ENCODE measurements at places on chromosomes 2 and 18. TPM values are rescaled to one million over a fixed set of nuclear protein-coding genes. Genes with fewer than 3 reads are reported as not detected.

The EFR3B gene
- 0.09 TPM for total RNA-seq

The RPRD1A gene
- 36.8 TPM for total RNA-seq

The TFCP2L1 gene
- 0.54 TPM for total RNA-seq

The CREB1 gene
- 94.0 TPM for total RNA-seq

The TP53I3 gene
- 0.68 TPM for total RNA-seq

The ASB18 gene
- total RNA-seq: not detected

The RAB11FIP5 gene
- total RNA-seq: 7.9 TPM

The CFAP221 gene
- total RNA-seq: not detected

The DNAJC10 gene
- total RNA-seq: 46.1 TPM

The ANKRD62 gene
- not detected for total RNA-seq

DNA sequence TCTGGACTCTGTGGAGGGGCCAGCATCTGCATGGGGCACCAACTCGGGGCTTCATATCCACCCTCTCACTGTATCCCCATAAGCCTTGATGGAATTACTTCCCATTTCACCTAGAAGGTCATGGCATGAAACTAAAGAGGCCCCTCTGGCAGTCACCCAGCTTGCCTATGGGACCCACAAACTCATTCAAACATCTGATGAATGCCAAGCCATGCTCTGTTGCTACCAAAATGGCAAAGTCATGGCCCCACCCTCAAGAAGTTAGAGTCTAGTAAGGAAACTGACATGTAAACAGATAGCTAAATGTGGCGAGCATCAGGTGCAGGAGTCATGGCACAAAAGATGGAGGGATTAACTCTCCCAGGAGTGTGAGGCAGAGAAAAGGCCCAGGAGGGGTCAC lies 14.5 kb downstream of the CYB5A start:
- DNase-seq: no peak

- DNase-seq: peak; percentile 65
Measured at GRCh38 chr2:38508311-38509039, 94.3 kb downstream of the HNRNPLL start.

GRCh38 chr2:218975060-218975777 lies 9.8 kb downstream of the FEV start:
- no peak for DNase-seq

GRCh38 chr2:234550511-234551107 lies 53.7 kb upstream of the ARL4C start:
- peak; percentile 33 for DNase-seq

DNA sequence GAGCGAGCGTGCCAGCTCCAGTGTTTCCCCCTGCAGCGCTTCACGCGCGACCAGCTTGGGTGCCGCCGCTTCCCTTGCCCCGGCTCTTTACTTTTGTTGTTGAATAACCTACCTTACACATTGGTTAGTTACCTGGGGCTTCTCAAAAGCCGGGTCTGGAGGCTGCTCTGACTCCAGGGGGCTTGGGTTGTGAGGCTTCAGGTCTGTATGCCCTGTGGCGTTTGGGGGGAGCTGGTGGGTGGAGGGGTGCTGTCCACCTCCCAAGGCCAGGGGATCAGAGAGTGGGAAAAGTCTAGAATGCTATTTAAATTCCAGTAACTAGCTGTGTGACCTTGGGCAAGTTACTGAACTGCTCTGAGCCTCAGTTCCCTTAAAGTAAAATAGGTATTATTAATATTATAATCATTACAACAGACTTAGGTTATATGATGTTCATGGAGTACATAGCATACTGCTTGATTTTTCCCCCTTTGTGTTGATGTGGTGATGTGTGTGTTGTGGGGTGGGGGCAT lies 770 bp downstream of the LYPD6B start:
- DNase-seq: no peak

- DNase-seq: no peak
Measured at GRCh38 chr18:63850020-63850419, 37.5 kb upstream of the SERPINB2 start.

- DNase-seq: peak; percentile 10
Measured at GRCh38 chr18:48663931-48664847, 125.4 kb downstream of the CTIF start.

GRCh38 chr2:19868701-19869580 lies 32.8 kb downstream of the TTC32 start:
- peak; percentile 21 for DNase-seq

- no peak for DNase-seq
Measured at GRCh38 chr2:75915851-75916634, 205.3 kb upstream of the GCFC2 start.

GRCh38 chr2:28835781-28836180 lies 25.1 kb downstream of the SPDYA start:
- no peak for DNase-seq

DNA sequence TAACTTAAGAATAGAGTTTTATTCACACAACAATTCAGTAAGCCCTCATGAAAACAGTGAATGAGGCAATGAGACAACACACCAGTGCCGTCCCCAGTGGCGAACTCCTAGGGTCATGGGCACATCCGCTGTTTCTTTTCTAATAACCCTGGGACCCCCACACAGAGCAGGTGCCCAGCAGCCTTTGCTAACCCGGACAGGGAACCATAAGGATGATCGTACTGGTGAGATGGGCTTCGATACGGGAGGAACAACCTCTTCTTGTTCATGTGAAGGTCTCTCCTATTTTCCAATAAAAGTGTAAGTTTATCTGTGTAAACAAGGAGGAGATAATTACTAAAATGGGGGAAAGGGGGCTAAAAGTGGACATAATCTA lies 97.4 kb upstream of the MGAT4A start:
- DNase-seq: no peak

DNA sequence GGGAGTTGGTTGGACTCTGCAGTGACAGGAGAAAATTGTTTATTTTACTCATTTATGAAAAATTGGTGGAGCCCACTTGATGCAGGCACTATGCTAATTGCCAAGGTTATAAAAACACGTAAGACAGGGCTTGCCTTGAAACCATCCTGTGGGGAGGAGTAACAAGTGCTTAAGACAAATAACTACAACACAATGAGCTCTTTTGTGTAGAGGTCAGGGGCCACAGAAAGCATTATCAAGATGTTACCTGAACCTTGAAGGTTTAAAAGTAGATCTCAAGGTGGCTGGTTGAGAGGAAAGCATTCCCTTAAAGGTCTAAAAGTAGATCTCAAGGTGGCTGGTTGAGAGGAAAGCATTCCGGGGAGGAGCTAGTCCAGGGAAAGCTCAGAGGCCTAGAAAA lies 381.8 kb upstream of the POU3F3 start:
- DNase-seq: no peak

DNA sequence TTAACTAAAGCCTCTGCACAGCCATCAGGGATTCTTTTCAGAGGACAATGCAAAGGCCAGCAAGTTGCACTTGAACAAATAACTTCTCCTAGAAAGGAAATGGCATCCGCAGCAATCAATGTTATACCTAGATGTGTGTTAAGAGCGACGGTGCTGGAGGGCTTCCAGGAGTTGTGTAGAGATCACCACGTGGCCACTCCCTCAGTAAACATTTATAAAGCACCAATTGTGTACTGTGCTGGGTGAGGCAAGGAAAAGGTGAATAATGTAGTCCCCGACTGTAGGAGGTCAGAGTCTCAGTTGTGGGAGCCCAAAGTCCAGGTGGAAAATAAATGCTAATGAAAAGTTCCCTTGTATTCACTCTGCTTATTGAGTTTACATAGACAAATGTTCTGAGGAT lies 135.0 kb downstream of the ALK start:
- DNase-seq: no peak
